IMR-90 (cell line): ENCODE measurements at places on chromosomes 4 and X.

DNA sequence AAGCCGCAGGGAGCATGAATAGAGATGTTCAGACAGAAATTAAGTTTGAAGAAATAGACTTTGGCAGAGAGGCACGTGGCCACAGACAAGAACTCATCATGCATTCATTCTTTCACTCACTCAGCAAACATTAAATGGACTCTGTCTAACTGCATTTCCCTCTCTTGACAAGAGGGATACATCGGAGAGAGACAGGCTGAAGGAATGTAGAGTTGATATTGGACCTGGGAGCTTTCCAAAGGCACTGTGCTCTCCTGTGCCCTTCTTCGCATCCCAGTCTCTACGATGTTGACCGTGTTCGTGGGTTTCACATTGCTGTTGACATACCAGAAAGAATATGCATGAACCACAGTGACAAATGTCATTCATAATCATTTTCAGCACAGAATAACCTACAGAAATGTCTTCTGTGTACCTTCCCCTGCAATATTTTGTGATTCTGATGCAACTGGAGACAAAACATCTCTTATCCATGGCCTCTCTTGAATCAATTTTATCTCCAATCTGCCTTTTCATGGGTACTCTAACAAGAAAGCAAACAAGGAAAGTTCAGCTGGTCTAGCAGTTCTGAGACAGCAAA is 34.7 kb upstream of the CD99 start:
- DNase-seq, result no peak

DNA sequence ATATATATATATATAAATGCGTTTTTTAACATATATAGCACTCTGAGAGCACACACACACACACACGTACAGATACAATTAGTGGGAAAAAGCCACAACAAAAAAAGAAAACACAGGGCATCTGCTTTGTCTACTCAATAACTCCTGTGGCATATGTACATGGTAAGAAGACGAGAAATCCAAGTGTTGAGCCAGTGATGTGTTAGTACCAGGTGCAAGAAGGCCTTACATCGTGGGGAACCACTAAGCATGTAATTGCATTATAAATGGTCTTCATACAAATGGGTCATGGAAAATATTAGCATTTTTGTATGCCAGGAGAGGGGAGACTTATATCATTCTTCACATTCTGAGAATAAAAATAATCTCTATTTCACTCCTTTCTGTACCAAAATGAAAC is 62.7 kb upstream of the FAM47B start:
- no peak for DNase-seq

GRCh38 chrX:68365341-68365740 is 68.0 kb downstream of the OPHN1 start:
- DNase-seq, result peak; percentile 47

- no peak for DNase-seq
Observed at GRCh38 chr4:41297832-41298231, 41.1 kb downstream of the UCHL1 start.

DNA sequence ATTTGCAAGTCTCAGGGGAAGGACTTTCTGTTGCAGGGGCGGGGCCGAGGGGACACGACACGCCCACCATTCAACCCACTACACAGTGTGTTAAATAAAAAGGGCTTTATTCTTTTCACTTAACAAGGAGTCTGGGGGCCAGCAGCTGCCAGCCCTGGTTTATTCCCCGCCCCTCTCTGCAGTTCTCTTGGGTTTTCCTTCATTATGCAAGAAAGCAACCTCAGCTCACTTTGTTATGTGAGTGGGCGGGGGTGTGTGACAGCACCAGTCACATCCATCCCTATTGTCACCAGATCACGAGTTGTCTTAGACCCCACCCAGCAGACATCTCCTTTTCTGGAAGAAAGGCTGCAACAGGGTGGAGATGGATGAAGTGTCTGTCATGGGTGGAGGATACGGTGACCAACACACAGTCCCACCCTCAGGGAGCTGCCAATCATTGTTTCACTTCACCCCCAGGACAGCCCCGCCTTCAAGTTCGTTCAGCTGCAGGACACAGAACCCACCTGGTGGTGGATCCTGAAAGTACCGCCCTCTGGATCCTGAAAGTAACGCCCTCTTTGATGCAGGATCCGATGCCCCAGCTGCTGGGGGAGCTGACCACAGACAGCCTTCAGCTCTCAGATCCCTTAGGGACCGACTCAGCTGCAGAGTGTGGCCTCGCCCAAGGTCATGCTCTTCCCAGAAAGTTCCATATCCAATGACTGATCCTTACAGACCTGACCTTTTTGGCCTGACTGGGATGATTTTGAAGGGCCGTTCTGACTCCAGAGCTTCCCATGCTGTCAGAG is 79.6 kb downstream of the SMIM20 start:
- no peak for DNase-seq

DNA sequence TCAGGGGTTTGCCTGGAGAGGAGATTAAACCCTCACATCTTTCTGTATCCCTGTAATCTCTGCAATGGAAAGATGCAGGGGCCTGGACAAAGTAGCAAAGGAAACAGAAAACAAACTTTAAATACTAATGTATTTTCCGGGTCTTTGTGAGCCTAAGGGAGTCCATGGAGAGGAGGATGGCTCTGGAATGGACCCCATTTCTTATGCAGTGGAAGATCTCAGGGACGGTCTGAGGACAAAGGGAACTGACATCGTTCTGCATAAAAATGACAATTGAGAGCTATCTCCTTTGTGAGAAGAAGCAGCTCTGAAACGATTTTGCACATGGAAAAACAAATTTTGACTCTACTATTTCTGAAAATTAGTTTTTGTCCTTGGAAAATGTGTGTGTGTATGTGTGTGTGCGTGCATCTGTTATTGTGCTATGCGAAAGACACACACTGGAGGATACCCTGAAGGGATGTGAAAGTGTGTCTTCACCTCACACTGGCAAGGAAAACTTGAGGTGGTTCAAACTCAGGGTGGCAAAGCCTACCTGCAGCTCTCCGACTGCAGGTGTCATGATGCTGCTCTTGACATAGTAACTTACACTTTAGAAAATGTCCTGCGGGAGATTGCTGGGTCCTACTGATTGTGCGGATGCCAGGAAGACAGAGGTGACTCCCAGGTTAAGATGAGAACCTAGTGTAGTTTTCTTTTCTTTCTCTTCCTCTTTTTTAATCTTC is 126.4 kb upstream of the JADE1 start:
- no peak for DNase-seq

GRCh38 chr4:7055111-7055989 is 12.2 kb downstream of the TADA2B start:
- peak; percentile 69 for DNase-seq

DNA sequence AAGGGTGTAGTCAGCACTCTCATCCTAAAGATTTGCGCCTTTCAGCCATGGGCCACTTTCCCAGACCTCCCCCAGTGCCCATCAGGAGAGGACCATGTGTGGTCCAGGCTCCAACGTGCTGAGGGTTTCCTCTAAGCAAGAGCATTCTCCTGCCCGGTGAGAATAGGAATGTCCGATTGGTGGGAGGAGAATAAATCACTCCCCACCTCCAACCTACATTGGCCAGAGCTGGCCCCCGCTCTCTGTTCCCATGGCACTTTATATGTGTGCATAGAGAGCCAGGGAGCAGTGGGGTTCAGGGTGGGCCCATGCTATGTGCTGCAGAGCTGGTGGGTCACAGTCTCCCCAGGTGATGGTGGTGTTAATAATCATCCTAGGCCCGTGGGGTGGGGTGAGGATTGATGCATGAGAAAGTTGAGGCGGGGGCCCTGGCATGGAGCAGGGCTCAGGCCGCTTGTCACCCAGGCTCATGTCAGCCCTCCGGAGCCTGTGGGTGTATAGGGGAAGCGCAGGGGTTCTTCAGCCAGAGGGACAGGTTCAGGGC is 6.8 kb upstream of the SORCS2 start:
- DNase-seq, result no peak

- DNase-seq, result no peak
Observed at GRCh38 chr4:56272003-56272402, 115.3 kb downstream of the AASDH start.

DNA sequence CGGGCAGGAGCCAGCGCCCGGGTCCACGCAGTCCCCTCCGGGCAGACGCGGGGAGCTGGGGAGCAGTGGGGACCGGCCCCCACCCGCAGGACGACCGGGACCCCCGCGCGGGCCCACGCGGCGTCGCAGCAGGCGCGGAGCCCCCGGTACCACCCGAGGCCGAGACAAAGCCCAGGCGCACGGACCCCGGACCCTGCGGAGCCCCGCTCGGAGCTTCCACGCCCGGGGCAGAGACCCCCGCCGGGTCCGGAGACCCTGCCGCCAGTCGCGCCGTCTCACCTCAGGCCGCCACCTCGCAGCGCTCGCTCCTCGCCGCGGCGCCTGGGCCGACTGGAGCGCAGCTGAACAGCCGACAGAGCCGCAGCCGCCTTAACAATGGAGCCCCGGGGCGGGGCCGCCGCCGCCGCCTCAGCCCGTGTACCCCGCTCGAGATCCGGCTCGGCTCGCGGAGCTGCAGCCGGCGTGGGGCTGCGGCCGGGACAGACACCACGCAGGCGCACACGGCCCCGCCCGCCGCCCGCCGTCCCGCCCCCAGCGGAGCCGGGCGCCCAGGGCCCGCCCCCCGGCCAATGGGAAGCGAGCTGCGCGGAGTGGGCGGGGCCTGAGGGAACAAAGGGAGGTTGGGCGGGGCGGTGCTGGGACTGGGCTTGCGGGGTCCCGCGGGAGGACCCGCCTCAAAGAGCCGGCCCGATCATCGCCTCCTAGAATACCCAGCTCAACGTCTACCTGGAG is at the start of gene AFAP1:
AFAP1 (minus strand) TSS at position 485 of the 732 bp plus-strand sequence. CDS start 67,783 bp downstream, outside the sequence.
- peak; percentile 76 for DNase-seq

DNA sequence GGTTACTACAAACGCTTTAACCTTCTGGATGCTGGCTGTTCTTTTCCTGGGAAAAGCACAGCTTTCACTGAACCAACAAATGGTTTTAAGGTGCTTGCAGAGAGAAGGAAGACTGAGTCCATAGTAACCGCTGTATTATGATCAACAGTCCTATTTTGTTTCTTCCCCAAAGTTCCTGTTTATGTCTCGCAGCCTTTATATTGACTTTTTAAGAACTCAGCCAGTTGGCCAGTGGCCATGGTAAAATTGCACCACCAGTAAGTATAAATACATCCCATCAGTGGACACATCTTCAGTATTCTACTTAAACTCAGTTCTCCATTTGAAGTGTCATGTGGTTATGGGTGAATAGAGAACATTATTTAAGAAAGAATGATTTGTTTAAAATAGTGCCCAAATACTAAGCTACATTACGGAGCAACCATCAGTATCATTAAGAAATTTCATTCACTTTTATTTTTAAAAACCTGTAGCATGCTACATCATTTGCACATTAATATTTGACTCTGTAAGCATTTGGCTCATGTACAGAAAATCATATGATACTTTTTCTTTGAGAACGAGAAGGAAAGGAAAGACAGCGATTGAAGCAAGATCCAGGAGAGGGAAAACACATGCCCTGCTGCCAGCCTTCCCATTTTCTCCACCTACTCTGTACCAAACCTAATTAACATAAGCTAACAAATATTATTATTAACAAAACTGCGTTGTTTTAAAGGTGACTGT is 287.0 kb downstream of the ARHGAP24 start:
- peak; percentile 82 for DNase-seq

DNA sequence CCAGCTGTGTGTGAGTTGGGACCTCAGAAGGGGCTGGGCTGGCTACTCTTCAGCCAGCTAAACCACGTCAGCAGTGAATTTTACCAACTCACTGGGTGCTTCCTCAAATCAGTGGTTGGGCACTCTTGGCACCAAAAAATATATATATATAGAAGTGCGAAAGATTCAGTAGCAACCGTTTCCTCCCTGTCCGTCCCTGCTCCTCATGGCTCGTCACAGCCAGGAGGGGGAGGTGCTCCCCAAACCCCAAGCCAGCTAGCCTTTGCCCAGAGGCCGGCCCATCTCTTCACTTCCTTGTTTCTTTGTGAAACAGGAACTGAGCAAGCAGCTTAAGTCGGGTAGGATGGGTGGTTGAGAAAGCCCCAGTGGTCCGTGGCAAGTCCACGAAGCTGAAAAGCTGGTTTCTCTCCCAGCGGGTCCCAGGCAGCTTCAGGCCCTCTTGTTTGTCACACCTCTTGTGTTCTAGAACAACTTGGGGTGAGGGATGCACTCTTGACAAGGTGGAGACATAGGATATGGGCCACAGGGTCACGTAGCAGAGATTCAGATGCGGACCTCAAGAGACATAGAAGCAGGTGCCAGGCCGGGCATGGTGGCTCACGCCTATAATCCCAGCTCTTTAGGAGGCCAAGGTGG is 6.8 kb upstream of the SASH3 start:
- DNase-seq, result no peak

- DNase-seq, result no peak
Observed at GRCh38 chr4:176799653-176800052, 6.9 kb upstream of the VEGFC start.

GRCh38 chrX:140141444-140142029 is 176.2 kb upstream of the CXorf66 start:
- DNase-seq, result peak; percentile 31

DNA sequence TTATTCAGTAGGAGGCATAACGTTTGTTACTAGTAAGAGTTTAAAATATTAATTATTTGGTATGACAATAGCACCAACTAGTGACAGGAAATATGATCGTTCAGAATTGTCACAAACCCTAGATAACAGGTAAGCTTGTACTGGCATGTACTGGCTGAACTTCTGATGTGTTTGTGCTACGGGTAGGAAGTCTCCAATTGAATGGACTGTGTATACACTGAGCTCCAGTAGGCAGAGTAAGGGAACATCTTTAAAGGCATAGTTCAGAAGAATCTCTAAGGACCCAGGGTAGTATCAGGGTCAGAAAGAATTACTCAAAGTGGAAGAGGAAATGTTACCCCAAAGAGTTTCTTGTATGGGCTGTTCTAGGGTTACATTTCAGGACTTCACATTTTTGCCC is 230.4 kb downstream of the EDA2R start:
- DNase-seq, result no peak

DNA sequence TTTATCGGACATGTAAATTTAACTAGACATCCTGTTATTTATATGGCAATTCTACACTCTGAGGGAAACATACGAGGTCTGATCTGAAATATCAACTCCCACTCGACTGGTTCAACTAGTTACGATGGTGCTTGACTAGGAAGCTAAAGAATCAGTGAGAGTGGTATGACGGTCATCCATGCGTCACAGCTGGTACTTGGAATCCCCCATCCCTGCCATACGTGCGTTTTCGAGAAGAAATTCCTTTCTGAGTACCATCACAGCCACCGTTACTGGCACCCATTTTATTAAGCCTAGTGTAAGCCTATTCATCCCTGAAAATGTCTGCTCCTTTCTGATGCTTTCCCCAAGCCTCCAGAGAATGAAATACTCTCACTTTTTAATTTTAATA is 695 bp upstream of the PIGA start:
- peak; percentile 84 for DNase-seq

- DNase-seq, result no peak
Observed at GRCh38 chrX:72115380-72115779, 16.3 kb downstream of the RTL5 start.

- no peak for DNase-seq
Observed at GRCh38 chrX:153632595-153632946, 14.4 kb upstream of the DUSP9 start.
